Activated naive CD4-positive, alpha-beta T cell treated with Interleukin-2 at 50 U/mL for 16 hours (primary cell): ENCODE measurements at places on chromosomes 16 and 17.

DNA sequence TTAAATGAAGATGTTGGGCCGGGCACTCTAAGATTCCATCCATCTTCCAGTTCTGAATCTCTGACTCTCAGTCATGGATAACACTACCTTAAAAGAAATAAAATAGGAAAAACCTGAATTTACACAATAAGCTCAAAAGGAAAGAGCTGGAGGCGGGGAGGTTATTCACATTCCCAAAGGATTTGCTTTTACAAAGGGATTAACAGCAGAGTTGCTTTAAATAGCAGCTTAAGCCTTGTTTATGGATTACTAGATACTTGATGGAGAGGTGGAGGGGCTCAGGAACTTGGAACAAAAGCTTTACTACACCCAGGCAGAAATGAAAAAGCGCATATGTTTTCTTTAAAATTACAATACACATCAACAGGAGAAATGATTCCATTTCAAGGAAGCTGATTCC, 84.5 kb downstream of the XYLT1 start:
- DNase-seq = no peak

DNA sequence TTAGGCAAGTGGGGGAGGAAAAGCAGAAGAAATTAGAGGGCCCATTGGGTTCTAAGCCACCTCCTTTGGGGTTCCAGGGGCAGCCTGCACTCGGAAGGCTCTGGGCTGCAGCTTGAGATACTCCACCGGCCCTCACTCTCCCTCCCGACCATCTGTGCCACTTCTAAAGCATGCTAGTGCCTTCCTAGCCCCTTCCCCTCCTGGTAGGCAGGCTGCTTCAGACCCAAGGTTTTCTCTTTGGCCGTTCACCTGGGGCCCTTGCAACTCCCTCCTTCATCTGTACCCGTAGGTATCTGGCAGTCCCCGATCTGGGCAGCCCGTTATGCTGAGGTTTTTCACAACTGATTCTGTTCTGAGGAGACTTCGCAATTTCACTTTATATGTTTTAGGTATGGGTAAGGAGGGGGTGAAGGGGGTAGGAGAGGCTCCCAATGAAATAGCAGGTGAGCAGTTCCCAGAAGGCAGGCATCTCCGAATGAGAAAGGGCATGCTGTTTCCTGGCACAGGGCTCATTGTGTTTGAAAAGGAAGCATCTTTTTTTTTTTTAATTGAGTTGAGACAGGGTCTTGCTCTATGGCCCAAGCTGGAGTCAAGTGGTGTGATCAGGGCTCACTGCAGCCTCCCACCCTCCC, 98.7 kb downstream of the RAB11FIP4 start:
- no peak for DNase-seq

GRCh38 chr16:84120023-84120422, 3.3 kb upstream of the MBTPS1 start:
- no peak for DNase-seq

GRCh38 chr17:47277921-47278320, 24.3 kb downstream of the ITGB3 start:
- no peak for DNase-seq

GRCh38 chr16:84825896-84826557, 6.2 kb downstream of the CRISPLD2 start:
- DNase-seq = no peak

- DNase-seq = no peak
Measured at GRCh38 chr17:16433514-16433913, 18.1 kb downstream of the TRPV2 start.

DNA sequence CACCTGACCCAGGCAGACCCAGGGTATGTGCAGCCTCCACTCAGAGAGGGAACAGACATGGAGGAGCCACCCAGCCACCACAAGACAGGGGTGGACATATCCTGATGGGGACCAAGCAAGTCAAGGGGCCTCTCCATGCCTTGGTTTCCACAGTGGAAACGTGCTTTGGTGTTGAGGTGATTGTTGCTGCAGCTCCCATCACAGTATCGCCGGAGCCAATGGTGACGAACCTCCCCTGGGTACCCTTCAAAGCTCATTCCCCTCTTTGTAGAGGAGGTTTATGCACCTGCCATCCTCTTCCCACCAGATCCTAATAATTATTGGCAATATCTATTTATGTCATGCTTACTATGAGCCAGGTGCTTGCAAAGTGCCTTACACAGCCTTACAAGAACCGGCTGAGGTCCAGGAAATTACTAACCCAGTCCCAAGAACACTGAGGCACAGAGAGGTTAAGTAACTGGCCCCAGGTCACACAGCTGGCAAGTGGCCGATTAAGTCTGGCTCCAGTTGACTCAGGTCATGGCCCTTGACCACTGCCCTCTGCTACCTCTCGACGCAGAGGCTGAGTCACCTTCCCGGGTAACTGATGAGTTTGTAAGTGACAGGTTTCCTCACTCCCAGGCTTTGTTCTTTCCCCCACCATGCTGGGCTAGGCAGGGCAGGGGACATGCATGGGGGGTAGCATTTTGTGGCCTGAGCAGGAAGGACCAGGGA, 20.6 kb downstream of the SLC12A3 start:
- DNase-seq = no peak

GRCh38 chr16:88694221-88695087, 8.1 kb upstream of the SNAI3 start:
- no peak for DNase-seq

DNA sequence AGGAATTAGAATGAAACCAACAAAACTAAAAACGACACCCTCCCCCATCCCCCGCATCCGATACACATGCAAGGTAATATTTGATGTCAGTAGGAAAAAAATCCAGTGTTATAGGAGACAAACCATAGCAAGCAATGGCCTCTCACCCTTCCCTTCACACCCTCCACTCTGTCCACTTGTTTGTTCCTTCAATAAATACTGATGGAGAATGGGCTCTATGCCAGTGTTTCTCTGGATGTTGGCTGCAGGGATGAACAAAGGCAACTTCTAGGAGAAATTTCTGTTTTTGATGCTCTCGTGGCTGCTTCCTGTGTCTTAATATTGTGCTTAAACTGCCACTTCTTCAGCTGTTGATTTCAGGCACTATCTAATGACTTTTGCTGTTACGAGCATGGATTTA, 98.8 kb downstream of the WWOX start:
- no peak for DNase-seq

GRCh38 chr17:5598457-5598856, 14.1 kb upstream of the NLRP1 start:
- no peak for DNase-seq

GRCh38 chr17:539066-539465, 175.6 kb downstream of the VPS53 start:
- no peak for DNase-seq

DNA sequence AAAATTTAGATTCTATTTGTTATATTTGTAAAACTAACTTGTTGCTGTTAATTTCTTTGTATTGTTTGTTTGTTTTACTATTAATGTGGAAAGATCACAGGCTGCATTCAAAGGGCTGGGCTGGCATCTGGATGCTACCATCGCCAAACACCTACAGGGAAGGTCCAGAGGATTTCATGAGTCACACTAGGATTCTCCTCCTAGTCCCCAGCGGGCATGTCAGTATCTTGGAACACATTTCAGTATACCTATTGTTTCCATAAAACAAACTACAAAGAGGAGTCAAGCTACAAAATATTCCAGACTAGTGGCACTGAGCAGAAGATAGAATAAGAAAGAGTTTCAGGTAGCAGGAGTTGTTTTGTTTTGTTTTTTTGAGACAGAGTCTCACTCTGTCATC, 55.3 kb downstream of the NOG start:
- DNase-seq = no peak

DNA sequence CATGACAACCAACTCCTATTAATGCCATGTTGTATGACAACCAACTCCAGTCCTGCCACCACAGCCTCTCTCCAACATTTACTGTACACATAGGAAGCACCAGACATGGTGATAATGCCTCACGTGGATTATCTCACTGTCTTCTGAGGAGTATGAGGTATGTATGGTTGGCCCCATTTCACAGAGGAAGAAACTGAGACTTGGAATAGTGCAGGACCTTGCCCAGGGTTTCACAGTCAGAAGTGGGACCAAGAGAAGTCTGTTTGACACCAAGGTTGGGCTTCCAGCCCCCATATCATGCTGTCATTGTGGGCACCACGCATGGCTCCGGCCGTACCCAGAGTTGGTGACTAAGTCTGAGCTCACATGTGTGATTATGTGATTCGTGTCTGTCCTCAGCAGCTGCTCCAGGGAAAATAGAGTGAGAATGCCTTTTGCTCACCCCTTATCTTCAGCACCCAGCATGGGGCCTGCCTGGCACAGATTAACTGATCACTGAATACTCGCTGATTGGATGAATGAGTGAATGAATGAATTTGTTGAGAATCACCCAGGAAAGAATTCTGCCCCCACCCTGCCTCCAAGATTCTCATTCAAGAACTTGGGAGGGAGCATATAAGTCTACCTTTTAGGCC, 204.1 kb upstream of the NLRP1 start:
- no peak for DNase-seq

GRCh38 chr16:86635176-86635876, 57.0 kb downstream of the FOXL1 start:
- no peak for DNase-seq

DNA sequence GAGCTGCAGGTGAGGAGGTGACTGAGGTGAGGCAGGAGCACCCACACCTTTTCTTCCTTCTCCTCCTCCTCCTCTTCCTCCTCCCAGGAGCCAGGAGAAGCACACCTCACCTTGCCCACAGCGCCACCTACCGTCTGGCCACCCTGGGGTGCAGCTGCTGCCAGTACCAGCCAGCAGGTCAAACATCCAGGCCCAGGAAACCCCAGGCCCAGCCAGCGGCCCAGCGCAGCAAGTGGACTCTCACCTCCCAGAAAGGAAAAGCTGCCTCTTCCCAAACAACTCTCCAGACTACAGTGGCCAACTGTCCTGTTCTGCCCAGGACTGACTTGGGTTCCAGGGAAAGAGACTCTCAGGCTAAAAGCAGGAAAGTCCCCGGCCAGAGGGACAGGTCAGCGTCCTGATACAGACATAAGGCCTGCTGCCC, 22.7 kb downstream of the PEMT start:
- DNase-seq = peak; percentile 45

DNA sequence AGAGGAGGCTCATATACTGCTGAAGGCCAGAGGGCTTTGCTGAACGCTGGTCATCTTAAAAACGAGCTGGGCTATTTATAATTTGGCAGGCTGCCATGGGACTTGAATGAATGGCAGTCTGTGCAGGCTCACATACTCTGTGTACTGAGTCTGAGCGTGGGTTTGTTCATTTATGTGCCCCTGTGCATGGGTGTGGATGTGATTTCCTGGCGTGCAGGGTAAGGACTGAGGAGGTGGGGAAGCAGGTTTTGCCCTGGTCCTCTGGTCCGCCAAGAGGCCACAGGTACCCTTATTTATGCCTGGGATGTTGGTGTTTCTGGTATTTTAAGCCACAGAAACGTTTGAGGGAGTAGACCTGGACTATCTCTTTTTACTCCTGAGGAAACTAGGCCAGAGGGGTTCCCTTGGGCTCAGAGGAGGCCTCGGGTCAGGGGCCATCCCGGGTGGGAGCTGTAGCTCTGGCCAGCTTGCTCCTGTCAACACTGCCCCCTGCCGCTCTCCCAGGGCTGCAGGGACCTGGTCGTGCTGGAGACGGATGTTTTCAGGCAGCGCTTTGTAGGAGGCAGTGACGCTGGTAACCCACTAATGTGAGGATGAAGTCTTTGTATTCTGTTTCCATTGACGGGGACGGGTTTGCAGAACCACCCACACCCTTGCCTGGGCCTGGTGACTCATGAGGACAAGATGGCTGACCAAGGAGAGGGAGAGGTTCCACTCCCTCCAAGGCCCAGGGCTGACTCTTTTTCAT, 184.4 kb downstream of the MSI2 start:
- peak; percentile 83 for DNase-seq

- no peak for DNase-seq
Measured at GRCh38 chr16:69867784-69868560, 83.2 kb upstream of the CLEC18A start.

GRCh38 chr17:1073241-1073962, 76.5 kb downstream of the TIMM22 start:
- DNase-seq = no peak

DNA sequence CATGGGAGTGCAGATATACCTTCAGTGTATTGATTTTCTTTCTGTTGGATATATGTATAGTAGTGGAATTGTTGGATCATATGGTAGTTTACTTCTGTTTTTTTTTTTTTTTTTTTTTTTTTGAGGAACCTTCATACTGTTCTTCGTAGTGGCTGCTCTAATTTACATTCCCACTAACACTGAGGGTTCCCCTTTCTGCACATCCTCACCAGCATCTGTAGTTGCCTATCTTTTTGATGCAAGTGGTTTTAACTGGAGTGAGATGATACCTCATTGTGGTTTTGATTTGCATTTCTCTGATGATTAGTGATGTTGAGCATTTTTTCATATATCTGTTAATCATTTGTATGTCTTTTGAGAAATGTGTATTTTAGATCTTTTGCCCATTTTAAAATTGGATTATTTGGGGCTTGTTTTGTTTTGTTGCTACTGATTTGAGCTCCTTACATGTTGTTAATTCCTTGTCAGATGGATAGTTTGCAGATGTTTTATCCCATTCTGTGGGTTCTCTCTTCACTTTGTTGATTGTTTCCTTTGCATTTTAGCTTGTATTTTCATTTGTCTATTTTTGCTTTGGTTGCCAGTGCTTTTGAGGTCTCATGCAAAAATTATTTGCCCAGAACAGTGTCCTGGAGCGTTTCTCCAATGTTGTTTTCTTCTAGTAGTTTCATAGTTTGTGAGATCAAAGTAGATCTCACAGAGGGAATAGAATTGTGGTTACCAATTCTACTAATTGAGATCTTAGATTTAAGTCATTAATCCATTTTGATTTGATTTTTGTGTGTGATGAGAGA, 25.0 kb upstream of the BCAS3 start:
- DNase-seq = no peak

- DNase-seq = no peak
Measured at GRCh38 chr17:14866266-14866665, 398.9 kb downstream of the PMP22 start.

DNA sequence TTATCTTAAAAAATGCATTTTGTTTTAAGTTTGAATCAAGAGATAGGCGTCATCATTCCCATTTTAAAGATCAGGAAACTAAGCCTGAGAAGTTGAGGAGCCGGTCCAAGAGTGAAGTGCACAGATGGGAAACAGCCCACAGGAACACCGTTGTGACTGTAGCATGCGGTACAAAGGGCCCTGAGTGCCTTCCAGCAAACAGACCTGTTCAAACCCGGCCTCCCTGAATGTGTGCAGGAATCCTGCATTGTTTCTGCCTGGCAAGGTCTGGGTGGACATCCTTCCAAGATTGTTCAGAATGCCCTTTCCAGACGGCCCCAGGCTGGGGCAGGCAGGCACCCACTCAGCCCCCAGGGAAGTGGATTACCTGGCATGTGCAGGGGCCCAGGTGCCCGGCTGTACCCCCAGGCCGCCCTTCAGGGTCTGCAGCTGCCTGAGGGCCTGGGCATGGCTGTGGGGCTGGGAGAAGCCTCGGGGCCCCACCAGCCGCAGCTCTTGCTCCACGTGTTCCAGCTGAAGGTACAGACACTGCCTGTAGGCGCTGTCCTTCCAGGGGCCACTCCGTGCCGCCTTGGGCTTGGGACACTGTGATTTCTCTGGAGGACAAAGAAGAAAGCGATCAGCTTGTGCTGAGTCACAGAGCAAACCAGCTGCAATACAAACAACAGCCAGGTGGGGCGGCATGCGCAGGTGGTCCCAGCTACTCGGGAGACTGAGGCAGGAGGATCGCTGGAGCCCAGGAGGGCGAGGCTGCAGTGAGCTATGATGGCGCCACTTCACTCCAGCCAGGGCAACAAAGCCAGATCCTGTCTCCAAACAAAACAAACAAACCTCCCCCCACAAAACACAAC, 45.0 kb upstream of the GCSH start:
- no peak for DNase-seq
